ENCODE measurements at places on chromosomes 2 and 18.

DNA sequence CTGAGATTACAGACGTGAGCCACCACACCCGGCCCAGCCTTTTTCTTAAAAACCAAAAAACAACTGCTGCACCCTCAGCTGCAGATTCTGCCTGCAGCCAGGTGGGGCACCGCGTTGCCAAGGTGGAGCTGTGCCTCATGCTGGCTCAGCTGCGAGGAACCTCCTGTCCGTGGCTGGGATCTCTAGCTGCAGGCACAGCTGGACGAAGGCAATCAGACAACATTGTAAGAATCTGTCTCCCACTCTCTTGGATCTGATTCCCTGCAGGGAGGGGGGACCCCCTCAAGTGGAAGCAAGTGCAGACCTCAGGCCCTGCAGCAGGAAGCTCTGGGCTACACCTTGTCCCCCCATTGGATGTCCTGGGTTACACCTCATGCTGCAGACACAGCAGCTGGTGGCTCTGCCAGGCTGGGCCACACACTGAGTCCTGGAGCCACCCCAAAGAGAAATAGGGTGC, 24.1 kb downstream of the CIDEA start:
- no peak for DNase-seq

- DNase-seq, result no peak
These were observed 29.5 kb downstream of the GLI2 start for GRCh38 chr2:120764991-120765677.

GRCh38 chr2:146267093-146267492, 1577.7 kb upstream of the ACVR2A start:
- no peak for DNase-seq

- DNase-seq, result no peak
These were observed 12.5 kb upstream of the TMEM185B start for GRCh38 chr2:120235681-120236080.

DNA sequence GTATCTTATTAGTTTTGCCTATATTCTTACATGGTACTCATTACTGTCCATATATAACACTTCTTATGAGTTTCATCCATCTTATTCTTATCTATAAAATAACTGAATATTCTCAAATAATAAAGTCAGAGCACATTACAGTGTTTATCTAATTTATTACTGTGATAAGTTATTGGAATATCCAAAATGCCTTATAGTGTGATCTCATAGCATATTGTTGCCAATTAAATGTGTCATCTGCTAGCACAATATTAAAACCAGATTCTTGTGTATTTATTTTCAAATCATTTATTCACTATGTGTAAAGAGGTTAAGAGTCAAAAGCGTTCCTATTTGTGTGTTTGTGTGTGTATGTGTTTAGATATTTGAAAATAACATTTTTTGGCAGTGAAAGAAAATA, 151.9 kb downstream of the WDR7 start:
- no peak for DNase-seq

GRCh38 chr2:122251158-122251557, 495.7 kb downstream of the TSN start:
- no peak for DNase-seq

GRCh38 chr2:145066856-145067548, 547.1 kb upstream of the ZEB2 start:
- no peak for DNase-seq

- DNase-seq, result peak; percentile 54
These were observed 18.0 kb downstream of the ARID5A start for GRCh38 chr2:96554293-96555145.

All from HT-29 (cell line).